HCT116 (cell line): ENCODE measurements at places on chromosomes 13 and 19. TPM values are rescaled to one million over a fixed set of nuclear protein-coding genes. Genes with fewer than 3 reads are reported as not detected.

- no peak overlapping the region for H3K27ac ChIP-seq
- no peaks in the 10 kb centered on the region for H3K36me3 ChIP-seq
- no peak for DNase-seq
Measured at GRCh38 chr13:111792956-111793355, 274.0 kb upstream of the SOX1 start.

DNA sequence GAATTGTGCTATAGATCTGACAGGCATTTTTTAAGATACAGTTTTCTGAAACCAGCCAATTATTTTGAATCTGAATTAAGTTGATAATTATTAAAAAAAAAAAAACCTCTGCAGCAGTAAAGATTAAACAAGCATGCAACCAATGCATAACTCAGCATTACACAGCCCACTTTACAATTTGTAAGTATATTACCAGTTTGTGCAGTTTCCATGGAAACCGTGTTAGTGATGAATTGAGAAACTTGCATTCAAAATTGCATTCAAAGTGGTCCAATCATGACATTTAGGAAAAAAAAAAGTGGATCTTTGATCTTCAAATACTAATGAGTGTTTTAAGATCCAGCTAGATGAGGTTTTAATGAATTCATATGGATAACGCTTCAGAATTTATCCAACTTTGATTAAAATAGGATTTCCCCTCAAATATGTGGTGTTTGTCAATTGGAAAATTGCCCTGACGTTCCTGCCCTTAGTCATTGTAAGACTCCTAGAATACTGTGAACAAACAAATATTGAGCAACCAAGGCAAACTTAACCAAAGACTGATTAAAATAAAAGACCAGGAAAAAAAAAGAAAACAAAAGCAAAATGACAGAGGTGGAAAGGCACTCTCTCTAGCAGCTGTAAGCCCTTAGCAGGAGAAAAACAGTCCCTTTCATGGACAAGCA is 314.8 kb upstream of the MAB21L1 start:
- H3K4me3 ChIP-seq: no peak overlapping the region
- peaks cover 23% of the 10 kb centered on the region; the same call in 1 of the 2 replicates for H3K27me3 ChIP-seq
- H3K4me1 ChIP-seq: no peaks in the 10 kb centered on the region
- DNase-seq: no peak
- no peaks in the 10 kb centered on the region for H3K36me3 ChIP-seq
- H3K27ac ChIP-seq: no peak overlapping the region

- no peak overlapping the region for H3K4me3 ChIP-seq
- no peaks in the 10 kb centered on the region for H3K4me1 ChIP-seq
- peaks cover 14% of the 10 kb centered on the region; the same call in 1 of the 2 replicates for H3K27me3 ChIP-seq
- no peaks in the 10 kb centered on the region for H3K36me3 ChIP-seq
Measured at GRCh38 chr13:110801044-110801443, 87.5 kb downstream of the ING1 start.

GRCh38 chr13:91174886-91175501 is 172.5 kb upstream of the MIR17HG start:
- DNase-seq: no peak
- no peaks in the 10 kb centered on the region for H3K36me3 ChIP-seq
- H3K4me3 ChIP-seq: no peak overlapping the region
- no peaks in the 10 kb centered on the region for H3K4me1 ChIP-seq

GRCh38 chr19:19451429-19452242 is 46.2 kb downstream of the GATAD2A start:
- H3K4me3 ChIP-seq: no peak overlapping the region
- H3K27me3 ChIP-seq: no peaks in the 10 kb centered on the region
- no peaks in the 10 kb centered on the region for H3K36me3 ChIP-seq

DNA sequence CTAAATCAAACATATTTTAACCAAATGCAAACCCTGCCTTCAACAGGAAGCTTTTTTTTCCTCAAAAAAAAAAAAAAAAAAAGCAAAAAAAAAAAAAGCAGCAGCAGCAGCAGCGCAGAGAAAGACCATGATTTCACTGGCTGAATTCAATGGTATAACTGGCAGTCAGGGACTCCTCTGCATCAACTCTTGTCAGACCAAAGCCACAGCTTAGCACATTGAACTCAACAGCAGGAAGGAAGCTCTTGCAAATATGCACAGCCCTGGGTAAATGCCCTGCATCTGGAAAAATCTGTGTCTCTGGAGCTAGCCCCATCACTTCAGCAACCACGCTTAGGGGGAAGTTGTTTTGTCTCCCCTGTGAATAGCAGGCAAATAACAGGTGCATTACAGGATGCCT is 17.6 kb upstream of the DHRS12 start:
- H3K27ac ChIP-seq: no peak overlapping the region
- H3K4me3 ChIP-seq: no peak overlapping the region
- H3K36me3 ChIP-seq: no peaks in the 10 kb centered on the region
- no peak for DNase-seq
- peaks cover 6% of the 10 kb centered on the region; the same call in 1 of the 2 replicates for H3K27me3 ChIP-seq
- H3K4me1 ChIP-seq: no peaks in the 10 kb centered on the region; the same call in 1 of the 2 replicates

GRCh38 chr19:48403606-48404005 is 10.1 kb downstream of the GRIN2D start:
- no peak overlapping the region for H3K27ac ChIP-seq
- H3K36me3 ChIP-seq: no peaks in the 10 kb centered on the region
- DNase-seq: no peak
- H3K4me3 ChIP-seq: no peak overlapping the region
- peaks cover 13% of the 10 kb centered on the region for H3K4me1 ChIP-seq

Gene ZNF497
- 5.1 TPM for total RNA-seq
